ENCODE measurements at places on chromosomes 2 and 18.

DNA sequence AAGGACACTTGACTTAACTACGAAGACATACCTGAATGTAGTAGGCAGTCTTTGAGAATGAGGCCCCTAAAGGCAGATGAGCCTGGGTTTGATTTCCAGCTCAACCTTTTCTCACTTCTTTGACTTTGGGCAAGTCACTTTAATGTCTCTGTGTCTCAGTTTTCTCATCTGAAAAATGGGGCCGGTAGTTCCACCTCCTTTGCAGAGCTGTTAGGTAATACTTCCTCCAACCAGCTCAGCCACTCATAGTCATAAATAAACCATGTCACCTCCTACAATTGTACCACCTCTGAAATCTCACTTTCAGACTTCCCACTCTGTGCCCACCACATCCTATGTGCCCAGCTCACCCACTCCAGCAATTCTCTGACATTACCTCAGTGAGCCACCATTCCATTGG is 10.4 kb downstream of the ARHGAP25 start:
- DNase-seq = no peak

GRCh38 chr2:10426726-10427617 is 21.2 kb downstream of the ODC1 start:
- DNase-seq = no peak

DNA sequence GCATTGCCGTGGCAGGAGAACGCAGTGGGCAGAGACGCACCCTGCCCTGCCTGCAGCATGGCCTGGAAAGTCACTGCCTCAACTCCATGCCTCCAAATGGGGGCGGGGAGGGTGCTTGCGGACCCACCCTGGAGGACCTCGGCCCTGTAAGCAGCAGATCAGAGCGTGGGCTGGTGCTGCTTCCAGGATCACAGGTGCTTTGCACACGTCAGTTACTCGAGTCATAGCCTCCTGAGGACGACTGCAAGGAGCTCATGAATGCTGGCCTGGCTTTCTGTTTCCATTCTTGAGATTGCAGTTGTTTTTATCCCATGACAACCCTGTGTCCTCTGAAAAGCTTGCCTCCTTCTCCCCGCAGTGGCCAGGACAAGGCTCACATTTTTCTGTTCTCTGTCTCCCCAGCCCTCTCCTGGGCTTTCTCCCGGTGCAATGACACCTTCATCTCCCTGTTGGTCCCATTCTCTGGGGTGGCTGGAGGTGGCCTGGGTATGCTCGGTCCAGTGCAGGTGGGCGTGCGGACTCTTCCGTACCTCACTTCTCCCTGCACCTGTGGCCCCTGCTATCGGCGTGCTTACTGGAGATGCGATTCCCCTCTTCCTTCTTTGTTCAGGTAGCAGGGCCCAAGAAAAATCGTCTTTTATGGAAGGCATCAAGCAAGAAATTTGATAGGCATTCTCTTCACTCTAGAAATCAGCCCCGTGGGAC is 208.0 kb downstream of the GBX2 start:
- DNase-seq = no peak

- DNase-seq = peak; percentile 74
Observed at GRCh38 chr2:85611705-85612587, at the start of gene C2orf68. C2orf68 (minus strand) TSS chr2:85612066; CDS start chr2:85611984, 82 bp downstream.

DNA sequence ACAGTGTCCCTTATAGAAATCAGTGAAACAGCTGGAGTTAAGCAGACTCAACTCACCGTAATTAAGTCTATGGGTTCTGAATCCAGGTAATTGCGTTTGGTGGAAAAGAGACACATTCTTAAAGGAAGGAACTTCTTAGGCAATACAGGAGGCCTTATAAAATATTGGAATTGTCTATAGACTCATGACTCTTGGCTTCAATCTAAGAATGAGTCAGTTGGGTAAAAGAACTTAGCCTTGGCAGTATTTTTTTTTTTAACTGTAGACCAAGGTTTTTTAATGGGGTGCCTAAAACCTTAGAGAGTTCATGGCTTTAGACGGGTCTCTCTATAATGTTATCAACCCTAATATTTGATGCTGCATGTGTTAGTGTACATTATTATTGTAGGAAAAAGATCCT is 47.6 kb downstream of the CCDC85A start:
- DNase-seq = no peak

DNA sequence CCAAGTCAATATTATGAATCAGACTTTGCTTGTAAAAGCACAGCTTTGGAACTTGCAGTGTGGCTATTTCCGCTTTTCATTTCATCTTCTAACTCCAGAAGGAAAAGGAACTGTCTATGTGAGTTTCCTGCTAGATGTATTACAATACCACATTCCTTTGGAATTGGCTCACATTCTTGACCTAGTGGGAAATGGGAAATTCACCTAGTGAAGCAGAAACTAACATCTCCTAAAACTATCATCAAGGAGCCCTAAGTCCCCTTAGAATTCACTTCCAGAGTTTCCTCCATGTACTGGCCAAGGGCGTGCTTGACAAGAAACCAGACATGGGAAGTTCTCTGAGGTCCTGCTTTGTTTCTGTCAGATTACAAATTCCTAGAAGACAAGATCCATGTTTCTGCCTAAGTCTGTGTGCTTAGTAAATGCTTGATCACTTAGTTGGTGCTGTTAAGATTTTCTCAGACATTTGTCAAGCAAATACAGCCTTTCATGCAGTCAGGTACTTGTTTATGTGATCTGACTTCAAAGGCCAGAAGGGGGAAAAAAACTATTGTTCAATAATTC is 275.7 kb upstream of the FN1 start:
- no peak for DNase-seq

GRCh38 chr18:80154293-80154692 is 45.2 kb downstream of the ADNP2 start:
- DNase-seq = no peak

DNA sequence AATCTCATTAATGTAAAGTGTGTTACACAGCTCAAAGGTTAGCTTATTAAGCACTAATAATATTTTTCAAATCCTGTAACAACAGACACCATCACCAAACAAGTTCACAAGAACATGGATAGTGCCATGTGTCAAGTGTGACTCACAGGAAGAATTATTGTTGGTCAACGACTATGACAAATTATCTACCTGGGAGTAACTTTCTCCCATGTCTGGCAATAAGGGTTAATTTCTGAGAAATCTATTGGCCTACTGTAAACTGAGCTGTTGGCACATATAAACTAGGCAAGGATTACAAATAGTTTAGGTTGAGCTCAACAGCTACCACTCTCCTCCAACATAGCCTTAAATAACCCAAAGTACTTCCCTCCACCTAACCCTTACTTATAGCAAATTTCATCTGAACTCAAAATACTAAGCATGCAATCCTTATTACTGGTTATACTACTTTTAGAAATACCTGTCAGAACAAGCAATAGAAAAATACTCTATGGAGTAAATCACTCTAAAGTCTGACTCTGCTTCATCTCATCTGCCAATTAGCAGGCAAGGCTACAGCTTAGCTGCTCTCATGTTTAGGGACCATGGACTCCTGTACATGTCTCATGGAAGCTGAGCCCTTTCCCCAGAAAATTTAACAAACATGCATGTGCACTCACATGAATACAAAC is 223.0 kb downstream of the NBAS start:
- no peak for DNase-seq

DNA sequence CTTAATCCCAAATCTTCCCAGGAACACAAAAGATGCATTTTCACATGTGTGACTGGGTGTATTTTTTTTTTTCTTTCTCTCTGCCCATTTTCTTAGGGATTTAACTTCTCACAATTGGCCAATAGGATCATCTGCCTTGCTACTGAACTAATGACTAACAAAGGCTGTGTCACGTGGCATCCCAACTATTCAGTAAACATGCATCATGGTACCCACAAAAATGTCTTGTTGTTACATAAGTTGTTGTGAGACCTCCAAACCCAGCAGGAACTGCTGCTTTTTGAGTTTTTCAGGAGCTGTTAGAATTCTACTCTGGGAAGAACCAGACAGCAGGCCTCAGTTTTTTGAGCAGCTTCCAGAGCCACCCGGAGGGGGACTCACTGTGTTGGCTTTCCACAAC is 31.9 kb downstream of the GAD1 start:
- DNase-seq = no peak

DNA sequence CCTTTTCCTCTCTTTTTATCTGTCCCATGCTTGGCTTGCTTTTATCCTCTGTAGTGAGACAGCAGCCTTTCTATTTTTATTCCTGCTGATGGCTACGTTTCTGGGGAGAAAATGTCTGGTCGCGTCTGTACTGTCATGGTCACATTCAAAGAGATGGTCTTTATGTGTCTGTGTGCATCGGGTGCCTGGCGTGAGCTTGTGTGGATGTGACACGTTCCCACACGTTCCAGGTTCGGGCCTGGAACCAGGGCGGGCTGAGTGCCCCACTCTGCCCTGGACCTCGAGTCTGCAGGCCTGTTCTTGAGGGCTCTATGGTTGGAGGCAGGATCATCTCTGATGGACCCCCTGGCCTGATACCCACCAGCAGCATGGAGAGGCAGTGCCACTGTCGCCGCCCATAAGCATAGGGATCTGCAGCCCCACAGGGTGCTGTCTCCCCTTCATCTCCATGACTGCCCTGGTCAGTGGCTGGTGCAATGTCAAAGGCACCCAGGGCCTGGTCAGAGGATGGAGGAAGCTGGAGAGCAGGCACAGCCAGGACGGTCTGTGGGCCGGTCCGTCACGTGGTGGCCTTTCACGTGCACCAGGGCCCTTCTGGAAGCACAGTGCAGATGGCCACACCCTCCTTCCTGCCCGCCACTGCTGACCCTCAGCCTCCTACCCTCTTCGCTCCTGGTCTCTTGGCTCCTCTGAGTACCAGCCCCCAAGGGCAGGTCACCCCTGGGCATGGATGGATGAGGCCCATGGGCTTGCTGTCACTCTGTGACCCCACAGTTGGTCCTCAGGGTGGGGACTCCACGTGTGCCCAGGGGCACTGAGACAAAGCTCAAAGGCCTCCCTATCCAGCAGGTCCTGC is 149.2 kb upstream of the TWIST2 start:
- DNase-seq = no peak

Measured in naive thymus-derived CD4-positive, alpha-beta T cell (primary cell).